ENCODE measurements at places on chromosomes 12 and 14. TPM values are rescaled to one million over a fixed set of nuclear protein-coding genes. Genes with fewer than 3 reads are reported as not detected.

The LAG3 gene
- total RNA-seq: 1.4 TPM

The CACNA2D4 gene
- total RNA-seq: 8.6 TPM

The SLC35F4 gene
- not detected for total RNA-seq

DNA sequence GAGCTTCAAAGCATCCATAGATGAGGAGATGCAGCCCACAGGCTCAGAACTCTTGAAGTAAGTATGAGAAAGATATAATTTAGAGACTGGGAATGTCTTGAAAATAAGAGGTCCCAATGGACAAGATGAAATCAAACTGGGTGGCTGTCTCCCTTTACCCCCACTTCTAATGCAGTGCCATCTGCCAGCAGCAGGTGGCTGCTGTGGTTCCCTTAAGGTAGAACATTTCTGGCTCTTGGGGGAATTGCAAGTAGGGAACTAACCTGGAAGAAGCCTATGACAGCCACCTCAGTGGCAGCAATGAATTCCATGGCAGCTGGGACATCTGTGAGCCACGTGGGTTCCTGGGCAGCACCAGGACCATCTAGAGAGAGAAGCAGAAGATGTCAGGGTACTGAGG, 648 bp downstream of the ERP27 start:
- no peak for DNase-seq

GRCh38 chr12:7433276-7433822, 10.6 kb downstream of the CD163L1 start:
- no peak for DNase-seq

- DNase-seq: peak; percentile 25
Measured at GRCh38 chr12:31323391-31324115, 2.4 kb downstream of the SINHCAF start.

DNA sequence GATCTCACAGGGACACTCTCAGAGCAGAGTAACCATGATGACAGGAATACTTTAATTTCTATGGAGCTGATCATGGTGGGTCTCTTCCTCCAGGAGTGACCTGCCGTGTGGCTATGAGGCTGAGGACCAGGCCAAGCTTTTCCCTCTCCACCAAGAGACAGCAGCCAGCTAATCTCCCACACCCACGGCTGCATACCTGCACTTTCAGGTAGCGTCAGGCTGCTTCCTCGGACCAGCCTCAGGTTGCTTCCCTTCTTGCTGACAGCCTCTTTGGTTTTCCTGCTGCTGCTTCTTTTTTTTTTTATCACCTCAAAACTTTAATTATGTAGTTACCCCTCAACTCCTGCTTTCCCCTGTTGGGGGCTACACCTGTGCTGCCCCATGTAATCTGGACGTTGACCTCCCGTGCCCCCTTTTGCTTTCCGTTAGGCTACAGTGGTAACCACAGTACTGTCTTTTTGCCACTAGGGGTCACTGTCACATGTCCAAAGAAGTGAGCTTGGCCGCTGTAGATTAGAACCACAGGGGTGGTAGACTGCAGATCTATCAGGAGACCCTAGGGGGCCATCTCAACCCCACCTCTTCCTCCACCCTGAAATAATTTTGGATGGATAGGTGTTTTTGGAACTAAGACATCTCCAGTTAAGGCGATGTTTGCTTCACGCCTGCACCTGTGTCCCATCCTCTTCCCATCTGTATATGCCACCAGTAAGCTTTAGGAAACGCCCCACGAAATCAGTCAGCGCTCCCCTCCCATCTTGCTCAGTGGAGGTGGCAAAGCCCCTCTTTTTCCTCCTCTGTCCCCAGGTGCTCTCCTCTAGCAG, 7.8 kb upstream of the PIP4K2C start:
- DNase-seq: peak; percentile 66

GRCh38 chr12:74415633-74416032, 122.0 kb upstream of the ATXN7L3B start:
- no peak for DNase-seq

- peak; percentile 75 for DNase-seq
Measured at GRCh38 chr12:4855121-4855924, 54.4 kb upstream of the KCNA1 start.

GRCh38 chr14:58864751-58865513, 227.2 kb downstream of the DACT1 start:
- peak; percentile 41 for DNase-seq

DNA sequence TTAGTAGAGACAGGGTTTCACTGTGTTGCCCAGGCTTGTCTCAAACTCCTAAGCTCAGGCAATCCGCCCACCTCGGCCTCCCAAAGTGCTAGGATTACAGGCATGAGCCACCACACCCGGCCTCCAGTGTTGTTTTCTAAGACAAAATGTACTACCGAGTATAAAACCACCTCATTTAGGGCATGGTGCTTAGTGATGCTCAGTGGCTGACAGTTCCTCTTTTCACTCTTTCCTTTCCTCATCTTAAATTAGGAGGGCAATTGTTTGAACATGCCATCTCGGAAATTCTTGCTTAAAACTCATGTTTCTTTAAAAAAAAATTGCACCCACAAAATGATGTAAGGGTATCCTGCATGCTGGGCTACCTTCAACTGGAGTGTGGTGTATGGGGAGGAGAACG, 89.0 kb downstream of the RFX4 start:
- DNase-seq: no peak
